ENCODE measurements at places on chromosomes 2 and 18. TPM values are rescaled to one million over a fixed set of nuclear protein-coding genes. Genes with fewer than 3 reads are reported as not detected.

DNA sequence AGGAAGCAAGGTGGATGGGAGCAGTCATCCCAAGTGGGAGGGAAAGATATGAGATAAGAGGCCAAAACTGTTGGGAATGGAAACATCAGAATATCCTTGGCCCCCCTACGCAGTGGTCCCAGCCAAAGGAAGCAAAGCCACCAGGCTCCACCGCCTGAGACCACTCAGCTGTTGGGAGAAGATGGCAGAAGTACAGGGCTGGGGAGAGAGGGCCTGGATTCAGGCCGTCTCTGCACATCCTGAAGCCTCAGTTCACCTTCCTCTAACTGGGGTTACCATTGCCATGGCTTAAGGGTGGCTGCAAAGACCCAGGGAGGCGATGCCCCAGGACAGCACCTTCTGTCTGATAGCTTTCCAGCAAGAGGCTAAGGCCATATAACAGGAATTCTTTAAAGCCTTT, 193.8 kb downstream of the MGAT5 start:
- H3K27me3 ChIP-seq = no peaks in the 10 kb centered on the region
- no peaks in the 10 kb centered on the region for H3K4me1 ChIP-seq
- H3K27ac ChIP-seq = no peak overlapping the region
- no peak overlapping the region for H3K4me3 ChIP-seq
- DNase-seq = no peak

DNA sequence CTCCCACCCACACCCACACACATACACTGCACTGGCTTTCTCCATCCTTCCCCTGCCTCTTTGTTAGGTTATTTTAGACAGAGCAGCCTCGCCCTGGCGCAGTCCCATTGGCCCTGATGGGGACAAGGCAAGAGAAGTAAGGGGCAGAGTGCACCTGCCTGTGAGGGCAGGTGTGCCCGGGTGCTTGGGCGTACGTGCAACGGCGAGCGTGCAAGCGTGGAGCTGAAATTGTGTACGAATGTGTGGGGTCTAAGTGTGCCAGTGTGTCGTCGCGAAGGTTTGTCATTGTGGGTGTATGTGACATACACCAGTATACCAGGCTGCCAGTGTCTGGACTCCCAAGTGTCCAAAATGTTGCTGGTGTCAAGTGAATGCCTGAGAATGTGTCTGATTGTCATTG, 544 bp downstream of the LRATD1 start:
- H3K4me1 ChIP-seq = no peaks in the 10 kb centered on the region
- peak overlapping the region; percentile 70 for H3K27ac ChIP-seq

GRCh38 chr18:47985866-47986265, 55.4 kb upstream of the SMAD2 start:
- no peak for DNase-seq
- no peaks in the 10 kb centered on the region for H3K27me3 ChIP-seq
- no peak overlapping the region for H3K27ac ChIP-seq
- no peaks in the 10 kb centered on the region for H3K36me3 ChIP-seq

GRCh38 chr2:106311041-106311370, 116.9 kb upstream of the UXS1 start:
- no peak for DNase-seq
- H3K36me3 ChIP-seq = no peaks in the 10 kb centered on the region
- no peaks in the 10 kb centered on the region for H3K27me3 ChIP-seq
- H3K4me3 ChIP-seq = no peak overlapping the region
- H3K4me1 ChIP-seq = no peaks in the 10 kb centered on the region
- H3K27ac ChIP-seq = no peak overlapping the region

NEDD4L gene
- 302 TPM for total RNA-seq

KCNJ3 gene
- total RNA-seq = 23.1 TPM

DNA sequence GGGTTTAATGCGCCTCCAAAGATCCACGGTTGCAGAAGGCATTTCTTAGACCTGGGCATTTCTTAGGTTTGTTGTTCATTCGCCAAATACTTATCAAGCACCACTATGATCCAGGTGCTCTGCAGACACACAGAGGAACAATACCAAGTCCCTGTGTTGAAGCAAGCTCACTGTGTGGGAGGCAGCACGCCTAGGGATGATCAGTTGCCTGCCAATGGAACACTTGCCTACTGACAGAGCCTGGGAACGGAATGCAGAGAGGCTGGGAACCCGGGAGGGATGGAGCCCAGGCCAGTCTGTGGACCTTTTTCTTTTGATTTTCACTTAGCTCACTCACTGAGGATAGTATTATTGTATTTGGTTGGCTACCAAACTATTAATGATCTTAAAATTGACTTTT, 1.9 kb upstream of the GRP start:
- no peak for DNase-seq
- H3K4me3 ChIP-seq = no peak overlapping the region
- no peaks in the 10 kb centered on the region for H3K4me1 ChIP-seq
- H3K36me3 ChIP-seq = no peaks in the 10 kb centered on the region
- no peaks in the 10 kb centered on the region for H3K27me3 ChIP-seq

- DNase-seq = no peak
- no peaks in the 10 kb centered on the region for H3K4me1 ChIP-seq
- H3K27me3 ChIP-seq = no peaks in the 10 kb centered on the region
- no peak overlapping the region for H3K4me3 ChIP-seq
These were observed 8.5 kb upstream of the THNSL2 start for GRCh38 chr2:88161446-88162244.

GRCh38 chr18:73597832-73598615, 549.6 kb downstream of the FBXO15 start:
- H3K36me3 ChIP-seq = no peaks in the 10 kb centered on the region
- no peak overlapping the region for H3K27ac ChIP-seq
- no peaks in the 10 kb centered on the region for H3K27me3 ChIP-seq
- no peaks in the 10 kb centered on the region for H3K4me1 ChIP-seq

DNA sequence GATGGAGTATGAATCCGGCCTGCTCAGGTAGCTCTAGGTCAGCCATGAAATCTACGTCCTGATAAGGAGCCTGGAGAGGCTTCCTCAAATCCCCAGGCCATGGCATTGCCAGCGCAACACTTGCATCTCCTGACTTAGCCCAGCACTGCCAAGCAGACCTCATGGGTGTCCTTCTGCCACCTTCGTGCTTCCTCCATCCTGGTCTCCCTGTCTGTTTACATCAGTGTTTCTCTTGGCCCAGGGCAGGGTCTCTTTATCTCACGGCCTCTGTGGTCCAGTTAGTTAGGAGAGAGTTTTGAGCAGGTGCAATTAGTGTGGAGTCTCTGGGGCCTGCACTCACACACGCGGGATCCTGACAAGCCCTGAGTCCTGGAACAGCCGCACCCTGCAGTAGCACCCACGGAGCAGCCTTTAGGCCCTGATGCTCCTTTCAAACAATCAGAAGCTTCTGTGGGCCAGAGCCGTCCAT, 193.1 kb upstream of the ARL4C start:
- no peak overlapping the region for H3K4me3 ChIP-seq
- H3K4me1 ChIP-seq = no peaks in the 10 kb centered on the region
- H3K27ac ChIP-seq = no peak overlapping the region
- H3K36me3 ChIP-seq = no peaks in the 10 kb centered on the region

- no peak for DNase-seq
- no peaks in the 10 kb centered on the region for H3K27me3 ChIP-seq
- no peaks in the 10 kb centered on the region for H3K36me3 ChIP-seq
- no peaks in the 10 kb centered on the region for H3K4me1 ChIP-seq
- no peak overlapping the region for H3K4me3 ChIP-seq
- no peak overlapping the region for H3K27ac ChIP-seq
These were observed 297.4 kb upstream of the MGAT5 start for GRCh38 chr2:133956434-133956935.

- no peaks in the 10 kb centered on the region for H3K36me3 ChIP-seq
- DNase-seq = no peak
- no peaks in the 10 kb centered on the region for H3K27me3 ChIP-seq
- no peak overlapping the region for H3K4me3 ChIP-seq
These were observed 16.2 kb downstream of the EPB41L3 start for GRCh38 chr18:5527603-5528002.

- no peak overlapping the region for H3K4me3 ChIP-seq
- no peaks in the 10 kb centered on the region for H3K4me1 ChIP-seq
- no peaks in the 10 kb centered on the region for H3K36me3 ChIP-seq
These were observed 87.2 kb downstream of the LONRF2 start for GRCh38 chr2:100235098-100235497.

KCNIP3 gene
- total RNA-seq = 11.4 TPM
